D721Med (cell line): ENCODE measurements at places on chromosomes 13 and 19.

DNA sequence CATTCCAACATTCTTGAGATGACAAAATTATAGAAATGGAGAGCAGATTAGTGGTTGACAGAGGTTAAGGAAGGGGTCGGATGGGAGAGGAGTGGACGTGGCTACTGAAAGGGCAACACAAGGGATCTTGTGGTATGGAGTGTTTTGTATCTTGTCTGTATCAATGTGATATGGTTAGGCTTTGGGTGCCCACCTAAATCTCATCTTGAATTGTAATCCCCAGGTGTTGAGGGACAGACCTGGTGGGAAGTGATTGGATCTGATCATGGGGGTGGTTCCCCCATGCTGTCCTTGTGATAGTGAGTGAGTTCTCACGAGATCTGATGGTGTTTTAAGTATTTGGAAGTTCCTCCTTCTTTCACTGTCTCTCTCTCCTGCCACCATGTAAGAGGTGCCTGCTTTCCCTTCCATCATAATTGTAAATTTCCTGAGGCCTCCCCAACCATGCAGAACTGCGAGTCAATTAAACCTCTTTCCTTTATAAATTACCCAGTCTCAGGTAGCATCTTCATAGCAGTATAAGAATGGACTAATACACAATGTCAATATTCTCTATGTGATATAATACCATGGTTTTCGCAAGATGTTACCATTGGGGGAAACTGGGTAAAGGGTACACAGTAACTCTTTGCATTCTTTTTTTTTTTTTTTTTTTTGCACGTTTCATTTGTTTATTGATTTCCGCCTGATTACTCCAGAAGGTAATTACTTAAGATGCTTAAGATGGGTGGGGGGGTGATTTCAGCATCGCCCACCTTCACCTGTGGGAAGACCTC, 4.9 kb upstream of the IFNL4 start:
- DNase-seq: no peak

- DNase-seq: no peak
Observed at GRCh38 chr19:17473041-17473440, 2.7 kb downstream of the SLC27A1 start.

DNA sequence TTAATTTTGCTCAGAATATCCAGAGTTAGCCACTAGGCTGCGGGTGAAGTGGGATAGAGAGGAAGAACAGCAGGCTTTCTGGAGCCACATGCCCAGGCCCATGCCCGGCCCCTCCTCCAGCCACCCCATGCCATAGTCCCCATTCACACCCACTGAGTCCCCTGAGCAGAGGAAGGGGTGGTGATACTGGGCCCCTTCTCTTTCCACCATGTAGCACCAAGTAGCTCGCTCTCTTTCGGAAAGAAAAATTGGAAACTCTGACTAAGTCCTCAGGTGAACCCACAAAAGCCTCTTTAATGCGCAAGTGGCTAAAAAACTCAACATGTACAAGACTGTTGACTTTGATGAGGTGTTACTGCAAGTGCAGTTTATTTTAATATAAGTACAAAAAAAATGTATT, 76.7 kb upstream of the GPR183 start:
- DNase-seq: no peak

GRCh38 chr13:31221057-31221456, 21.3 kb downstream of the B3GLCT start:
- DNase-seq: no peak

GRCh38 chr13:70784207-70784989, 676.1 kb upstream of the KLHL1 start:
- no peak for DNase-seq

GRCh38 chr13:28475916-28476725, 18.8 kb downstream of the FLT1 start:
- no peak for DNase-seq

DNA sequence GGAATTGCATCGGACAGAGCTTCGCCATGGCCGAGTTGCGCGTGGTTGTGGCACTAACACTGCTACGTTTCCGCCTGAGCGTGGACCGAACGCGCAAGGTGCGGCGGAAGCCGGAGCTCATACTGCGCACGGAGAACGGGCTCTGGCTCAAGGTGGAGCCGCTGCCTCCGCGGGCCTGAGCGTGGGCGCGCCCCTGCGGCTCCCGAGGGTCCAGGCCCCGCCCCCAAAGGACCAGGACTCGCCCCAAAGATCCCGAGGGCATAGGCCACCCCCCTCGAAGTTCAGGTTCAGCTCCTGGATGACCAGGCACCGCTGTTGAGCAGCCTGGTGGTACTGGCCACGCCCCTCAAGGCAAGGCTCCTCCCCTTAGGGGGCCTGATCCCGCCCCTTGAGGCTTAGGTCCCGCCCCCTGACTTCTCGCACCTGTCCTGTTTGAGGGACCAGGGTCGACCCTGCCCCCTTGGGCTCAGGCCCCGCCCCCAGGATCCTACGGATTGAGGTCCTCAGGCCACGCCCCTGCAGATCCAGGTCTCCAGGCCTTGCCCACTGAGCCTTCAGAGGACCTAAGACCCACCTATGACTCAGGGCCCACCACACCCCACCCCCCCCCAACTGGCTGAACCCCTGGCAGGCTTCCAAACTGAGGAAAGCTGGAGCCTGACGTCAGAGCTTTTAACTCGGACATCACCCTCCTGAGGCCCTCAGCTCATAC, 43.1 kb downstream of the CYP4F22 start:
- DNase-seq: no peak

DNA sequence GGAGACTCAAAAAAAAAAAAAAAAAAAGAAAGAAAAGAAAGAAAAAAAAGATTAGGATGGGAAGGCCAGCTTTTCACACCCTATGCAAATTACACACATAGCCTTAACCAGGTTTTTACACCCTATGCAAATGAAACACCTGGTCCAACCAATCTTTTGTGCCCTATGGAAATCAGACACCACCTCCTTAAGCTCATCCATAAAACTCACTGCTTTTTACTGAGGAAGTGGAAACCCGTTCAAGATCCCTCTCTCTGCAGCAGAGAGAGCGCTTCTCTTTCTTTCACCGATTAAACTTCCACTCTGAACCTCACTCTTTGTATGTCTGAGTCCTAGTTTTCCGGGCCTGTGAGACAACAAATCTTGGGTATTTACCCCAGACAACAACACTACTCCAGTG, 25.3 kb upstream of the HOMER3 start:
- DNase-seq: no peak

- DNase-seq: no peak
Observed at GRCh38 chr13:100089465-100090032, 656 bp downstream of the PCCA start.

- peak; percentile 60 for DNase-seq
Observed at GRCh38 chr19:51016798-51017683, 2.5 kb downstream of the KLK10 start.

- no peak for DNase-seq
Observed at GRCh38 chr13:19604306-19604705, 29.2 kb upstream of the MPHOSPH8 start.

- no peak for DNase-seq
Observed at GRCh38 chr13:40509876-40510275, 156.6 kb downstream of the FOXO1 start.

- DNase-seq: no peak
Observed at GRCh38 chr13:26468265-26468801, 89.2 kb upstream of the WASF3 start.

DNA sequence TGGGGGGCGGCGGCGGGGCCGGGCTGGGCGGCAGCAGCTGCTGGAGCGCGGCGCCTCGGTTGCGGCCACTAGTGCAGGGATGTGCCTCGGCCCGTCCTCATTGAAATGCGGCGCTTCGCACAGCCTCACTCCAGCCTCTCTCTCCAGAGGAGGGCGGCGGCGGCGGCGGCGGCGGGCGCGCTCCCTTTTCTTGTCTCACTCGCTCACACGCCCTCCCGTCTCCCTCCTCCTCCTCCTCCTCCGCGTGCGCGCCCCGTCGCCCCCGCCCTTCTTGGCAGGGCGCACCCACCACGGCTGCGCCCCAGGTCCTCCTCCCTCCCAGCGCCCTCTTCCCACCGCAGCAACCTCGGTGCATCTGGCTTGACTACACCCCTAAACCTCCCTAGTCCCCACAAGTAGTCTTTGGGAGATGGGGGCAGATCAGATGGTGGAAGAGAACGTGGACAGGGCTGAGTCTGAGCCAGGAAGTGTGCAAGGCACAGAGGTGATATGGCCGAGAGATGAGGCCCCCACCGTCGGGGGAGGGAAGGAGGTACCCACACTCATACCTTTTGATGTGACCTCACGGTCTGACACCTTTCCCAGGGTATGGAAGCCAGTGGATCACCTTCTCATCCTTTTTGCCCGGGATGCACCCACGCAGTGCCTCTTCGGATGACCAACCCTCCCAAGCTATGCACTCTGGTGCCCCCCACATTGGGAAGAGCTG, at the start of gene DCLK1:
DCLK1 (minus strand) TSS at position 161 of the 709 bp plus-strand sequence.
- DNase-seq: no peak

GRCh38 chr19:45499196-45500180, 1.2 kb downstream of the PPM1N start:
- DNase-seq: peak; percentile 84

- no peak for DNase-seq
Observed at GRCh38 chr13:42392716-42393572, 121.0 kb downstream of the AKAP11 start.

DNA sequence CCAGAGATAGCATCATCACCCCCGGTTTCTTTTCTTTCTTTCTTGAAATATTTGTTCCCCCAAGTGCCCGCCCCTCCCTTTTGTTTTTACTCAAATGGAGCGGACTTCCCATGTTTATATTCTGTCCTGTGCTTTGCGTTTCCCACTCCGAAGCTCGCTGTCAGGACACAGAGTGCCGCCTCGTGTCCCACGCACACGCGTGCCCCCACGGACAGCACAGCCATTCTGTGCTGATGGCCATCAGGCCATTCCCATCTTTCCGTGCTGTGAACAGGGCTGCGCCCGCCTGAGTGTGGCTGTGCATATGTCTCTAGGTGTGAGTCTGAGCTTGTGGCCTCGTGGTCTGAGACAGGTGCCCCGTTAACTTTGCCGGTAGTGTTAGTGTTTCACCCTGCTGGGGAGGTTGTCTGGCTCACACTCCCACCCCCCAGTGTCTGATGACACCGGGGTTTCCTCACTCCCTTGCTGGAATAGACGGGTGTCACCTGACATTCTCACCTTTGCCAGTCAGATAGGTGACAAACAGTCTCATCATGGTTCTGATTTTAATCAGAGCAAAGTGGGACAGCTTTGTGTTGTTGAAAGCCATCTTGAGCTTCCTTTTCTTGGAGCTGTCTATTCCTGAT, 6.9 kb downstream of the PAK4 start:
- DNase-seq: peak; percentile 24

DNA sequence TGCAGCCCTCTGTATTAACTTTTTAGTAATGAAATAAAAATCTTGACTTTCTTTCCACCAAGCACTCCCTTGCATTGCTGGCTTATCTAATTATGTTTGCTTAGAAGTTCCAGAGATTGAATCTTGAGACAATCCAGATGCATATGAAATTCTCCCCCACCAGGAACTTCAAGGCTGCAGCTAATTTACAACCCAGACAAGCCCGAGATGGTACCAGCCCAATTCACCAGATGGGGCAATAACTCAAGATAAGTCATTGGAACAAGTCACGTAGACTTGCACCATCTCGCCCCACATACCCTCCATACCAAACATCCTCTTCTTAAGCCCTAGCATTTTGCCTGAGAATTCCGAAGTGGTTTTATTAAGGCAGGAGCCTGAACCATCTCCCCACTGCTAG, 29.0 kb downstream of the UTP14C start:
- no peak for DNase-seq
